ENCODE measurements at places on chromosomes 12 and 14.

GRCh38 chr12:119868992-119869391, 8.1 kb downstream of the CIT start:
- DNase-seq, result no peak

DNA sequence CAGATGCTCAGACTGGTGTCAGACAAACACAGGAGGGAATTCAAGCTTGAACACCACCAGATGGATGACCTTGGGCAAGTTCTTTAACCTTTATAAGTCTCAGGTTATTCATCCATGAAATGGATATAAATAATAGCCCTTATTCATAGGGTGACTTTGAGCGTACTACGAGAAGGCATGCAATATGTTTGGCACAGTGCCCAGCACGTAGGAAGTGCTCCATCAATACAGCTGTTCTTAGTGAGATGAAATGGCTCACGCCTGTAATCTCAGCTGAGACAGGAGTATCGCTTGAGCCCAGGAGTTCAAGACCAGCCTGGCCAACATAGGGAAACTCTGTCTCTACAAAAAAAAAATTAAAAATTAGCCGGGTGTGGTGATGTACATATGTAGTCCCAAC, 84.8 kb upstream of the FICD start:
- DNase-seq, result no peak

DNA sequence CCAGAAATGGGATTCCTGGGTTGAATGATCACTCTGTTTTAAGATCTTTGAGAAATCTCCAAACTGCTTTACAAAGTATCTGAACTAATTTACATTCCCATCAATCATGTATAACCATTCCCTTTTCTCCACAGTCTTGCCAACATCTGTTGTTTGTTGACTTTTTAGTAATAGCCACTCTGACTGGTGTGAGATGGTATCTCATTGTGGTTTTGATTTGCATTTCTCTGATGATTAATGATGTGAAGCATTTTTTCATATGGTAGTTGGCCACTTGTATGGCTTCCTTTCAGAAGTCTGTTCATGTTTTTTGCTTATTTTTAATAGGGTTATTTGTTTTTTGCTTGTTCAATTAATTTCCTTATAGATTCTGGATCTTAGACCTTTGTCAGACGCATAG, 211.8 kb upstream of the AVPR1A start:
- no peak for DNase-seq

GRCh38 chr12:9779209-9779608, 18.5 kb upstream of the CD69 start:
- DNase-seq, result no peak

DNA sequence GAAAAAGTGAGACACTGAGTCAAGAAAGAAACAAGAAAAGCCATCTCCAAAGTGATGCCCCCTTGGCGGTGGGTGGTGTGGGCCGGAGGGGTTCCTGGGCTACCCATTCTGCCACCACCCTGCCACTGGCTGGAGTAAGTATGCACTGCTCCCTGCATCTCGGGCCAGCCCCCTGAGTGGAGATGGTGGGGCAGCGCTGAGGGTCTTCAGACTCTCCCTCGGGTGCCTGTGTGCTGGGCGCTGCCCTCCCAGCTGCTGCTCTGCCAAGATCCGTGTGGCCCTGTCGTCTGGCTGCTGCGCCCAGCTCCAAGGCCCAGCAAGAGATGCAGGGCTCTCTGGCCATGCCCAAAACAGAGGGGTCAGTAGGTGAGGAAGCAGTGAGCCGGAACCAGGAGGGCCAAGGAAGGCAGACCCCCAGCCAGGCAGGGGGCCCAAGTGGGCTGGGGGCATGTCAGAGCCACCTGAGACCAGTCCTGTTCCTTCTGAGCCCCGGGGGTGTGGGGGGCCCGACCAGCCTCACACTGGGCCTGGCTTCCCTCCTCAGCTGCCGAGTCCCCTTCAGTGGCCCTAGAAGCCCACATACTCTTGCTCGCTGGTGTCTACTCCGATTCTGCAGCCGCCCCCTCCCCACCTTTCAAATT, 5.2 kb downstream of the GPR132 start:
- DNase-seq, result no peak

DNA sequence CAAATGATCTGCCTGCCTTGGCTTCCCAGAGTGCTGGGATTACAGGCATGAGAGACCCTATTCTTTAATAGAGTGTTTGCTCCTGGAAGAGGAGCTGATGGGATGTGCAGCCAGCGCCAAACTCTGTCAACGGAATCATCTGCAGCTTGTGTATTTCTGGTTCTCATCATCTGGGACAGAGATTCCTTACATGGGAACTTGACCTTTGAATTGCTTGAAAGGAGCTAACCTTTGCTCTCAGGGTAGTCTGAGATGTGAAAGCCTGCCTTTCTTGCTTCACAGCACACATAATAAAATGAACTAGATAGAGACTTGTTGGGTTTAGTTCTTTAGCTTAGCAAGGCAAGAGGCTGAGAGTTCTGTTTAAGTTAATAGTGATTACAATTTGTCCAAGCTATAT, 120.0 kb downstream of the OTOGL start:
- peak; percentile 40 for DNase-seq

DNA sequence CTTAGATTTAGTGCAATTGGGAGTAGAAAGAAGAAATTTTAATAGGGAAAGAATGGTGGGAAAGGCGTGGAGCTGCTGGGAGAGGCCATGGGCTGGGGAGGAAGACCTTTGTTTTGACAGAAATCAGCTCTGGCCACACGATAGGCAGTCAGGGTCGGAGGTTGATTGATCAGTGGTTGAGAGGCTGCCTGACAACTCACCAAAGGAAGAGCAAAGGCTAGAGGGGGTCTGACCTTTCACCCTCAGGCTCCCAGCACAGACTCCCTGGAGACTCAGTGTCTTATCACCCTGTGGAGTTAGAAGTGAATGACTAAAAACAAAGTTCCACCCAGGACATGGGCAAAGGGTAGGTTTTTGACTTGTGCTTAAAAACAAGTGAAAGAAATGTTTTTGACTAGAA, 18.0 kb upstream of the NKX2-8 start:
- DNase-seq, result no peak
